GM12892 (cell line): ENCODE measurements at places on chromosomes 3 and 15.

DNA sequence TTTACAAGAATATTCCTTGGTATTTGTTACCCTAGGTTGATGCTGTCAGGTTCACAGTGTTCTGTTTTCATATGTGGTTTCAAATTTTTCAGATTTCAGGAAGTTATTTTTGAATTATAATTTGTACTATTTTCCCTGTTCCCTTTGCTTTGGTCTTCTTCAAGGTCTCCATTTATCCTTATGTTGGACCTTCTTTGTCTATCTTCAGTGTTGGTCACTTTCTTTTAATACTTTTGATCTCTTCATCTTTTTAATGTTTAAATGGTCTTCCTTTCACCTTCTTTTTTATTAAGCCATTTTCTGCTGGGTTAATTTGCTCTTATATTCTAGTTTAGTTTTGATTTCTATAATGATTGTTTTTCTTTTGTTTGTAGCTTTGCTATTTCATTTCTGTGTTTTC lies 61.3 kb downstream of the KLHL25 start:
- DNase-seq, result no peak

DNA sequence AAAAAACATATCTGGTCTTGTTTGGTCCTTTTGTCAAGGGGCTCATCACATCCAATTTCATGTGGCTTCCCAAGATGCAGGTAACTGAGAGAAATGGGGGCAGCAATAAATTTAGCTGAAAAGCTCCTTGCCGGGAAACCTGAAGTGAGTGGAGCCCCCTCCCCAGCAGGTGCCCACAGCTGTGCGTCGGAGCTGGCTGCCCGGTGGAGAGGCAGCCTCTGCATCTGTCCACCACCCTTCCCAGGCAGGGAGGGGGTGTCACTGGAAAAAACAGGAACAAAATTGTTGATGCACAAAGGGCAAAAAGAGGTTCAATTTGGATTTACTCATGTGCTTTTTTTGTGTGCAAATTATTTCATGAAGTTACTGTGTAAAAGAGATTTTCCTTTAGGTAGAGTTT lies 249.4 kb upstream of the LYSMD4 start:
- DNase-seq, result no peak

DNA sequence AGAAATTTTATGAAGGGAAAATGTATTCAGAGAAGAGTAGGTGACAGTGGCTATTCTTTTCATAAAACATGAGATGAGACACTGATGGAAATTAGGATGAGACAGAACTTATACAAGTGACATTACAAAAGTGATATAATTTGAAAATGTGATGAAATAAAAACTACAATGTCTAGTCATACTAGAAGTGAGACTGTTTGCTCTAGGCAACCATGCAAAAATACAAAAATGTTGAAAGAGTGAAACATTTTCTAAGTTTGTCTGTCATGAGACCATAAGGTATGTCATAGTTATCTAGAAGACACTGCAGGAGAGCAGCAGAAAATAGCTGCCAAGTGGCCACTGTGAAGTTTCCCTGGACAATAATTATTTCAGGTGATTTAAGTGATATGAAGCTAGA lies 459.5 kb downstream of the DIPK2A start:
- no peak for DNase-seq

GRCh38 chr15:31435912-31436628 lies 109.4 kb downstream of the KLF13 start:
- no peak for DNase-seq

- DNase-seq, result no peak
Measured at GRCh38 chr15:80152896-80153876, at the start of gene FAH. TSS of gene FAH (plus strand) at chr15:80152999. CDS start at chr15:80153055, 56 bp downstream.

DNA sequence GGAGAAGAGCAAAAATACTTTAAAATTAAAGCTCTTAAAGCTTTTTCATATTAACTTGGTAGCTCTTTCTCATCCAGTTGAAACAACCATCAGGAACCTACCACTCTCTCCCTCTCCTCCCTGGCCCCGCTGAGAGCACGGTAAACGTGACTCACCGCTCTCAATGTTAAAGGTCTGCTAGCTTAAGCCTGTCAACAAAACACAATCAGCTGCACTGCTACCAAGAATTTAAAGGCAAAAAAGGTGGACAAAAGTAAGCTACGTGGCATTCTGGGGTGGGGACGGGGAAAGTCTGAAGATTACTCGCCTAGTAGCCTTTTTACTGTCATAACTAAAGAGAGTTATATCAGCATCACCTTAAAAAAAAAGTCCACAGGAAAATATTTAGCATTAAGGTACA lies 8.4 kb upstream of the GP5 start:
- DNase-seq, result no peak

GRCh38 chr3:16474920-16475319 lies 38.6 kb downstream of the RFTN1 start:
- no peak for DNase-seq

GRCh38 chr3:124553178-124553577 lies 177.1 kb upstream of the UMPS start:
- DNase-seq, result no peak

GRCh38 chr3:9976721-9977709 lies 9.6 kb downstream of the EMC3 start:
- no peak for DNase-seq

- DNase-seq, result no peak
Measured at GRCh38 chr3:167750272-167750971, 14.9 kb downstream of the SERPINI1 start.

DNA sequence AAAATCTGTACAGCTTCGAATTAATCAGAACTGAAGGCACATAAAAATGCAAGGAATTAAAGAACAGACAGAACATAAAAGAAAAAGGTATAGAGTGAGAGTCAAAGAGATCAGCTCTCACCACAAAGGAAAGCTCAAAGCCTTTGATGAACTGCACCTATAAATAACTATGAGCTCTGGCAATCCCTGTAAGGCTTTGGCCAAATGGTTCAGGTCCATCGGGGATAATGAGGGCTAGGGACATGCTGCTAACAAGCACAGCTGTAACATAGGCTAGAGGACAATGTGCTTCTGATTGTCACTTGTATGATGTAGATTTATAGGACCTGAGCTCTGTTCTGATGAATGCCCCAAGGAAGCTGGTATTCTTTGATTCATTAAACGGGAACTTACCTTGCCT lies 113.9 kb upstream of the MRPL3 start:
- no peak for DNase-seq

DNA sequence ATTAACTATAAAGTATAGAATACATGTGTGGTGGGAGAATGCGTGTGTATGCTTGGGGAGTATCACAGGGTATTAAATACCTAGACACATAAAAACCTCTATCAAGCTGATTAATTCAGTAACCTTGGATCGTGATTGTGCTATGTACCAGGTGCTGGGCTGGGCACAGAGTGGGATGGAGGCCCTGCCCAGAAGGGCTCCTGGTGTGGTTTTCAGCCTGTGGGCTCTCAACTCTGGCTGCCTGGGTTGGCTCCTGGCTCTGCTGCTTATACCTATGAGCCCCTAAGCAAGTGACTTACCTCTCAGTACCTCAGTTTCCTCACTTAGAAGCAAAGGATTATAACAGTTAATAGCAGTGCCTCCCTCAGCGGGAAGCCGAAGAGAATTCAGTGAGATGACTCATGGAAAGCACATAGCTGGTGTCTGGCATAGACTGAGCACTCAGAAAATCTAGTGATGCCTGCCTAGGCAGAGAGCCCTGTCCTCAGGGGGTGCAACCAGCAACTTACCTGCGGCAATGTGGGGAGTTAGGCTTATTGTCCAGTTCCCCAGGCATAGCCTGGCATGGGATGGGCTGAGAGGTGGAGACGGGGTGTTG lies 90.6 kb upstream of the MYZAP start:
- no peak for DNase-seq

DNA sequence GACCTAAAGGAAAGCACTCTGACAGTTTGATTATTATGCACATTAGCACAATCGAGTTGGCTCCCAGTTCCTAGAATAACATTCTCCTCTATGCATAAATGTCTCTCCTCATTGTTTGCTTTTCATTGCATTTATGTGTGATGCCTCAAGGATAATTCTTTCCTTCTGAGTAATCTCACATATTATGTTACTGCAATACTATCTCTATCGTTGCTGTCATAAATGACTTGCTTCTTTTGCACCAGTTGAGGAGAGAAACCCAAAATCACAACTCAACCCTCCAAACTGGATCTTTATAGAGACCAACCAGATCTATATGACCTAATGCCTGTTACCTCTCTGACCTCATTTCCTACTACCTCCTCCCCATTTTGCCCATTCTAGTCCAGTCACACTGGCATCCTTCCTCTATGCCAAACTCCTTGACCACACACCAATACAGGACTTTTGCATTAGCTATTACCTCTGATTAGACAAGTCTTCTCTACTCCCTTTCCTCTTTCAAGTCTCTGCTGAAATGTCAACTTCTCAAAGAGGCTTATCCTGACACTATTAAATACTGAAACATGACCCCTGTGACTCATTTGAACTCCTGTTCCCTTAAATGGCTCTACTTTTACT lies 1026.0 kb downstream of the TUSC7 start:
- no peak for DNase-seq

DNA sequence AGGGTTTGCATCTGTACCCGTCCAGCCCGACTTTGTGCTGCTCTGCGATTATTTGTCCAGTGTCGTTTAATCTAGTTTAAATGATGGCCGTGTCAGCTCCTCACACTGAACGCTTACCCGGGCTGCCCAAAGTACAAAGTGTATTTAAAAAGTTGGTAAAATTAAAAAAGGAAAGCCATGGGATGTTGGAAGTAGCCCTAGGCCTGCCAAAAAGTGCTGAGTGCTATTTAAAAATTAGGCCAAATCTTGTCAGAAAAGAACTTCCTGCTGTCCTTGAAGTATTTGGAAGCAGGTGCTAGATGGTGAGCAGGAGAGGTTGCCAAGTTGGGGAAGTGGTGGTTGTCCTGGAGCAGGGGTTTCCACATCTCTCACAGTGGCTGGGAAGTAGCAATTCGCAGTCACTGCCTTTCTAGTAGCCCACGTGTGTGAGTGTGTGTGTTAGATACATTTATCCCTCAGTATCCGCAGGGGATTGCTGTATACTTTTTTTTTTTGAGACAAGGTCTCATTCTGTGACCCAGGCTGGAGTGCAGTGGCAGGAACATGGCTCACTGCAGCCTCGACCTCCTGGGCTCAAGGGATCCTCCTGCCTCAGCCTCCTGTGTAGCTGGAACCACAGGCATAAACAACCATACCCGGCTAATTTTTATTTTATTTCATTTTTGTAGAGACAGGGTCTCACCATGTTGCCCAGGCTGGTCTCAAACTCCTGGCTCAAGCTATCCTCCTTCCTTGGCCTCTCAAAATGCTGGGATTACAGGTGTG lies 664 bp downstream of the PPCDC start:
- DNase-seq, result no peak

GRCh38 chr15:88990185-88990679 lies 77.1 kb upstream of the MFGE8 start:
- no peak for DNase-seq

DNA sequence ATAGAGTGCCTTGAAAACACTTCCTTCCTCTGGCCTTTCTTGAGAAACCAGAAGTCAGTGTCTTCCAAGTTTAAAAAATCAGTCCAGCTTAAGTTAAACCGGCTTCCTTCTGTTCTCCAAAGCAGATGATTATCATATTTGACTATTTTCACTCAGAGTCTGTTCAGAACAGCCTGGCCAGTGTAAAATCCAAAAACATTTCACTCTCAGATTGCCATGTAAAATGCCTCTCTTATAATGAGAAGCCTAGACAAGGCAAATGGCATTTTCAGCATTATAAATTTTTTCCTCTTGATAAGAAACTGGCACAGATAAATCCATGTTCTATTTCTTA lies 193.5 kb downstream of the TNIK start:
- DNase-seq, result no peak
